Sciatic nerve (tissue), 2 donors: ENCODE measurements at places on chromosomes 7 and 10.

DNA sequence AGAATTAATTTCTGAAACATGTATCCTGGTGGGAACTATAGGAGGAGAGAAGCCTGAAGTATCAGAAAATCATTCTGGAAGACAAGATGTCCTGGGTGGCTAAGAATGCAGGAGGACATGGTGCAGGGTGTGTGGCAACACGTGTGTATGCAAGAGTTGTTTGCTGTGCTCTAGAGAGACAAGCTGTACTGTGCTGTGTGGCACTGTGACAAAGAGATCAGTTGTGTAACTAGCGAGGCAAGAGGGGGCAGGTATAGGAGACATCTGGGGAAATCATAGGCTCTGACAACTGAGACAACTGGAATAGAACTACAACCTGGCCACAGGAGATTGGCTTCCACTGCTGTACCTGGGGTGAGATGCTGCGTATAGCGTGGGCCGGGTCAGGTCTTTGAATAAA is 9.3 kb downstream of the ITGA8 start:
- no peak for DNase-seq

DNA sequence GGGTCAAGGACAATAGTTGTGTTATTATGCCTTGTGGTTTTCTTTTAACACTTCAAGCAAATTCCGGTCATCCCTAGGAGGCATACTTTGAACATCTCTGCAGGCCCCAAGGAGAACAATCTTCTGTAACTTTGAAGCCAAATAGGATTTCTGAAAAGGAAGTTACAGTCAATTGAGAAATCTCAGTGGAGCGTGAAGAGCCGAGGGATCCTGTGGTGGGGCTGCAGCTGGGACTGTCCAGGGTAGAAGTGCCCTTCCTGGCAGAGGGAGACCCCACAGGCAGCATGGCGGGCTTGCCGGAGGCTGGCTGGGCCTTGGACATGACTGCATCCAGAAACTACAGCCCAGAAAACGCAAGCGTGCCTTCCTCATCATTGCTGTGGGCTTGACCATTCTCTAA is 179.7 kb downstream of the PTPN20 start:
- DNase-seq: no peak

- DNase-seq: no peak
Observed at GRCh38 chr7:8430643-8431042, 2.8 kb upstream of the NXPH1 start.

DNA sequence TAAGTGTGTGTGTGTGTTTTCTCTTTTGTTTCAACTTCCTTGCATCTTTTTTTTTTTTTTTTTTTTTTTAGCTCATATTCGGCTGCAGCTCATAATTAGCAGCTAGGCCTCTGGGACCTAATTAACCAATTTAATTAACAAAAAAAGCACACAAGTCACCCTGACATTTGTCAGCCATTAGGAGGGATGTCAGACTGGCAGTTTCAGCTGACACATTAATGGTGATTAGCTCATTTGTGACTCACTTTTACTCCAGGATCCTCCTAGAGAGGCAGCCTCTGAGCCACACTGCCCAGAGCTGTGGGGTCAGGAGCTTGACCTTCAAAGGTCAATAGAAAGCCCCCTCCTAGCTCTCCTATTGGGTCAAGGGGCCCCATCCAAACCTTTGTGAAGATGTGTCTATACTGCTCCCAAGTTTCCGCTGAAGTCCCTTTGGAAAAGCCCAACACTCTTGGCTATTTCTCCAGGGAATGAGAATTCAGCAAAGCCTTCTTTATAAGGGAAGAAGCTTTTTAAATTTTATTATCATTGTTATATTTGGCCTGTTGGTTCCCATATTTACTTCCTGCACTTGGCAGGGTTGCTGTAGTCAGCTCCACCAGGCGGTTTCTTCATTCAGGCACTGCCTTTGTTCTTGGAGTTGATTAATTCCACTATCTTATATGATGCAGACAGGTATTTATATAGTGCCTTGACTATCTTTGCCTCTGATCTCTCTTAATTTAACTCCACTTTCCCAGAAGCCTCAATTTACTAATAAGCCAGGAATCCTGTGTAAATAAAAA is 109.5 kb upstream of the HABP2 start:
- DNase-seq: no peak

DNA sequence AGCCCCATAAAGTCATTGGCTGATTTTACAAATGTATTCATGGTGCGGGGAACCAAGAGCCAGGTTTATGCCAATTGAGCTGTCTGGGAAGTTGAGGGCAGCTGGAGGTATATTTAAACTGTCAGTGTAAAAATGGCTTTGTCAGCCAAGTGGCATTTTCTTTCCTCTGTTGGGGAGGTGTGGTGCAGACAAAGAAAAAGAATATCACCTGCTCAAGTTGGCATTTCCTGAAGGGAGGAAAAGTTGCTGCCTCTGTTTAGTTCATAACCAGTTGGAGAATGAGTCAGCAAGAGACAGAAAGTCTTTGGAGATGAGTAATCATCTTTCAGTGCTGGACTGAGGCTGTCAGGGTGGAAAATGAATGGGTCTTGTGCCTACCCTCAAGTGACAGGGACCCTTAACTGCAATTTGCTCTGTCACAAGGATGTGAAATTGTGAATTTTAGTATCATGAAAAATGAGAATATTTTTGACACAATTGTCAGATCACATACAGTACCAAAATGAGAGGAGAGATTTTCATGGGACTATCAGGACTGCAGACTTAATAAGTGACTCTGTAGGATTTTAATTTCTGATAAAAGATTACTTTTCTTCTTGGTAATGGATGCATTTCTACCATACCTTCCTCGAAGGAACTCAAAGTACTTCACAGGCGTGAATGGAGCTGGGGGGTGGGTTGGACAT is 137.3 kb downstream of the ANLN start:
- no peak for DNase-seq

GRCh38 chr7:106916679-106917078 is 51.6 kb downstream of the PIK3CG start:
- DNase-seq: no peak

DNA sequence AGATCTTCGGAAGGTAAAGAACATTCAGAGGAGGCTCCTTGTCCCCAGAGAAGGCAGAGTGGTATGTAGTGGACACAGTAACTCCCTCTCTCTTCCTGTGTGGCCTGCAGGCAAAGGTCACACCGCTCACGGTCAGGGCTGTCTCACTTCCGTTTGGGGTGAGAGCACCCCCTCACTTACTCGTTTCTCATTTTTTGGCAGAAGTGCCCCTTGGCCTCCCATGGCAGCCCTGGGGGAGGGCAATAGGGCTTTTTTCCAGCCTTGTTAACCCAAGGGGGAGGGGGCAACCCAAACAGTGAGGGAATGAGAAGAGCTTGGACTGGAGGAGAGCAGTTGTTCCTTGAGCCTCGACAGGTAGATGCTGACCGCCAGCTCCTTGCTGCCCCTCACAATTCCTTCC is 31.8 kb upstream of the SRGN start:
- no peak for DNase-seq

- DNase-seq: no peak
Observed at GRCh38 chr7:132520591-132521280, 55.5 kb downstream of the PLXNA4 start.

- peak; percentile 70 for DNase-seq
Observed at GRCh38 chr7:128352153-128352537, 8.4 kb upstream of the RBM28 start.

DNA sequence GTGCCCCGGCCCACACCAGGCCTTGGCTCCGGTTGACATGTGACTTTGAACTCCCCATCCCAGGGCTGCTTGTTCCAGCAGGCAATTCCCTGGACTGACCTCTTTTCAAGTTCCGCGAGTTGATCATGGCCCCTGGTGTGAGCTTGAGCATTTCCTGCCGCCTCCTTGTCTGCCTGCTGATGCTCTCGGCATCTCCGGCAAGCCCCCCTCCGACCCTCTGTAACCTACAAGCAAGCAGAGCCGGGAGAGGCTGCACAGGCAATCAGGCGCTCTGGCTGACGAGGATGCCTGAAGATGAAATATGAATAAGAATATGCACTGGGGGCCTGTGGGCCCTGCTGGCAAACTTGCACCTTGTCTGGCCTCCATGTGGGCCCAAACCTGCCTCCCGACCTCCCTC is 304.9 kb upstream of the MKI67 start:
- no peak for DNase-seq

- DNase-seq: no peak
Observed at GRCh38 chr7:26101361-26102151, 50.4 kb upstream of the NFE2L3 start.
